H9 (cell line): ENCODE measurements at places on chromosomes 7 and 10. TPM values are rescaled to one million over a fixed set of nuclear protein-coding genes. Genes with fewer than 3 reads are reported as not detected.
A peak's percentile ranks its signal among the peaks of the same experiment; 100 is the strongest.

DNA sequence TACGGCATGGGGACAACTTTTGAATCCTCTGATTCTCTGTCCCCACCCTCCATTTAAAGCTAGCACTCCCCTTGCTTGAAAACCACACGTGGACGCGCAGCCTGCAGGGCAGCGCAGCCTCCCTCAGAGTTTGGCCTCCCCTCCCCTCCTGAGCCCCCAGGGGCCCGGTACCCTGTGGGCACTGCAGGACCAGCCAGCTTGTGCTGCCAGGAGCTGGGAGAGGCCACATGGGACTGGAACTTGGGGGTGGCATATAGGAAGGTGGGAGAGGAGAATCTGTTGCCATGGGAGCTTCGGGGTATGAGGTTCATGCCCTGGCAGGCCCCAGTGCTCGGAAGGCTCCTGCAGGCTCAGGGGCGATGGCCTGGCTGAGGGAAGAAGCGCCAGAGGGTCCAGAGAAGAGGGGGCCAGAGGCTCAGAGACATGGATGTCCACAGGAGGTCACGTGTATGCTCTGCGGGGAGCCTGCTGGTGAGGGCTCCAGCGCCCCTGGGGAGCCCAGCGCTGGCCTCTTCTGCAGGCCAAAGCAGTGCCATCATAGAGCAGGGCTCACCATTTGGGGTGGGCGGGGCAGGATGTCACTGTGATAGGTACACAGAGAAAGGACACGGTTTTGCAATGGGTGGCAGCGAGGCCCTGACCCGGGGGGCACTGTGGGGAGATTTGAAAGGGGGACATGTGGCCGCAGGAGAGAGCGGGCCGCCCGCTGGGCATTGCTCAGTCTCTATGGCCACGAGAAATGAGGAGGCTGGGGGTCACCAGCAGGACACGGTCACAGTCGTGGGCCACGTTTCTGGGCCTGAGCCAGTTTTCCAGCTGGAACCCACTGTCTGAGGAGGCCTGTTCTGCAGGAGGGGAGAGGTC is 64.2 kb downstream of the GLRX3 start:
- DNase-seq, result no peak

DNA sequence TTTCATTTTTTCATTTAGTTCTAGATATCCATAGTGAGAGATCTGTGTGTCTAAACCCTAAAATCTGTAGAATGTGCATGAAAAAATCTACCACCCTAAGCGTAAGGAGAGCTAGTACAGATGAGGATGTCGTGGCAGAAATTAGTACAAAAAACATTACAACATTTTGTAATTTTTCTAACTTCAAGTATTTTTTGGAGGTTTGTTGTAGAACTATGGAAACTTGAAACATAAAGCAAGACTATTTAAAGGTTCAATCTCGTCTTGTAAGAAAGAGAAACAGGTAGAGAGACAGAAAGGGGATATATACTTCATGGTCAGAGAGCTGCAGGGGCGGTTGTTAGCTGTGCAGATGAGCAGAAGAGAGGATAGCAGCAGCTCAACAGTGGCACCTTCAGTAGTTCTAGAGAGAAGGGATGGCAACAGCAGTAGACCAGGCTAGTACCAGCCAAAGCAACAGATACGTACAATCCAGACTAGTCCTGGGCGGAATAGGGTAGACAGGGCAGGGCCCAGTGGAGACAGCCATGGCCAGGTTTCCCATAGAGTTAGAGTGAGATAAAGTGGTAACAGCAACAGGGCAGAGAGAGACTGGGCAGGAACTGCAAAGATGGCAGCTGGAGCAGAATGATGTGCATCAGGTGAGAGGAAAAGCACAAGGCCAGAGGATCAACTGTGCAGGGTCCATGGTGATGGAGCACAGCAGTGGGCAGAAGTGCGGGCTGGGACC is 145.2 kb downstream of the FRMD4A start:
- peak; percentile 93 for DNase-seq

DNA sequence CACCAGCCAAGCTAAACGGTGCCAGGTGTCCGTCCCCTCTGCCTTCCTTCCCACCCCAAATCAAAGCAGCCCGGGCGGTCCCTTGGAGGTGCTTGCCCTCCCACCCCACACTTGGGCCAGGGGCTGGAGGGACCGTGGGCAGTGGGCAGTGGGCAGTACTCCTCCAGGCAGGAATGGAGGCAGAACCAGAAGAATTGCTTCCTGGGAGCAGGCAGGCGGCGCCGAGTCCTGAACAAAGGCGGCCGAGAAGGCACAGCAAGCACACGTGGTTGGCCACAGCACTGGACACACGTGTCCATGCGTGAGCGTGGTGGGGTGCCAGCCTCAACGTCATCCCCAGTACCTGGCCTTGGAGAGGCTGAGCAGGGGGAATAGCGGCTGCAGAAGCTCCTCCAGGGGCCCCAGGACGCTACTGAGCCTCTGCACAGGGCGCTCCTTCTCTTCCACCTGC is 48.4 kb upstream of the NKX6-2 start:
- peak; percentile 17 for DNase-seq

DNA sequence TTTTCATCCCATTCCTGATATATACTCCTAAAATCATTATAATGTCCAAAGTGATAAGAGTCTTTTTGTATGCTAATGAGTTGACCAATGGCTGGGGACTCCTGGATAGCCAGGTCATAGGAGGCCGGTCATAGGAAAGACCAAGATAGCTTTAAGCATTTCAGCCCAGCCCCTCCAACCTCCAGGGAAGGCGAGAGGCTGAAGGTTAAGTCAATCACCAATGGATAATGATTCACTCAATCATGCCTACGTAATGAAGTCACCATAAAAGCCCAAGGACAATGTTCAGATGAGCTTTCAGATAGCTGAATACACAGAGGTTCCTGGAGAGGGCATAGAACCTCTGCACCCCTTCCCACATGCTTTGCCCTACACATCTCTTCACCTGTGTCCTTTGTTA is 75.7 kb downstream of the VWDE start:
- DNase-seq, result no peak

GRCh38 chr7:33486633-33487032 is 357.3 kb downstream of the BBS9 start:
- no peak for DNase-seq

GRCh38 chr7:143327903-143328302 is 12.0 kb downstream of the CLCN1 start:
- DNase-seq, result no peak

DNA sequence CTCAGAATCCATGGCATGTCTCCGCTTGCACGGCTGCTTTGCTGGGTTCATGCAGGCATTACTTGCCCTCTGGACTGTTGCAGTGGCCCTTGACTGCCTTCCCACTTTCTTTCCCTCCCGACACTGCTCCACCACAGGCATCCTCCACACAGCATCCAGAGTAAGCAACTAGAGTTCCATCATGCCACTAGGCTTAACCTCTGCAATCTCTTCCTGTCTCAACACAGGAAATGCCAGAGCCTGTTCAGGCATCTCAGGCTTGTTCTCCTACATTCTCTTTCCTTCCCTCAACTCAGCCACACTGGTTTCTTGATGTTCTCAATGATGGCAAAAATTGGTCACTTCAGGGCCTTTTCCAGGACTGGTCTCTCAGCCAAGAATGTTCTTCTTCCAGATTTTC is 284.5 kb upstream of the KLF6 start:
- DNase-seq, result no peak

FAM25A gene
- not detected in 2 replicates for total RNA-seq

SLC26A3 gene
- total RNA-seq, result not detected in 2 replicates

PPIF gene
- 79.7 and 80.4 TPM in 2 replicates for total RNA-seq

DNA sequence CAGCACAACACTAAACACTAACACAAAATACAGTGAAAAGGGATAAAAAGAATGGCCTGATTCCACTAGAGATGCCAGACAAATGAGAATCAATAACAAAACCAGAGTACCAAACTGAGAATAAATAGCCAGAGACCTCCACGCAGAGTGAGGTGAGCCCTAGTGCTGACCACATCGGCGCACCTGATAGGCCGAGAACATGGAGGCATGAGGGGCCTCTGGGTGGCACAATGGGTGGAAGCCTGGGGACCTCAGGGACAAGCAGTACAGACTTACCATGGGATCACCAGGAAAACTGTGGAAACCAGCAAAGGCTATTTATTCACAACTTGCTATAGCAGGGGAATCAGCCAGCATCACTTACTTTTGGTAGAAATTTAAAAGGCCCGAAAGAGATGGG is 1.8 kb upstream of the CSGALNACT2 start:
- no peak for DNase-seq

PRKG1 gene
- total RNA-seq, result 10.0 and 10.4 TPM in 2 replicates

DNA sequence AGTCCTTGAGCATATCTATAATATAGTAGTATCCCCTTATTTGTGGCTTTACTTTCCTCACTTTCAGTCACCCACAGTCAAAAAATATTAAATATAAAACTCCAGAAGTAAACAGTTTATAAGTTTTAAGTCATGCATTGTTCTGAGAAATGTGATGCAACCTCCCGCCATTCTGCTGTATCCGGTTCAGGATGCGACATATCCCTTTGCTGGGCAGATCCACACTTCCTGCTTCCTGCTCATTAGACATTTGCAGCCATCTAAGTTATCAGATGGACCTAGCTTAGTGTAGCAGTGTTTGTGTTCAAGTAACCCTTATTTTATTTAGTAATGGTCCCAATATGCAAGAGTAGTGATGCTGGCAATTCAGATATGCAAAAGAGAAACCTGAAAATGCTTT is 38.9 kb upstream of the BMS1 start:
- no peak for DNase-seq

CALML5 gene
- total RNA-seq, result not detected in 2 replicates

CACNA2D1 gene
- 29.9 and 36.2 TPM in 2 replicates for total RNA-seq

GIMAP8 gene
- total RNA-seq, result not detected in 2 replicates

EMX2 gene
- not detected in 2 replicates for total RNA-seq

DNA sequence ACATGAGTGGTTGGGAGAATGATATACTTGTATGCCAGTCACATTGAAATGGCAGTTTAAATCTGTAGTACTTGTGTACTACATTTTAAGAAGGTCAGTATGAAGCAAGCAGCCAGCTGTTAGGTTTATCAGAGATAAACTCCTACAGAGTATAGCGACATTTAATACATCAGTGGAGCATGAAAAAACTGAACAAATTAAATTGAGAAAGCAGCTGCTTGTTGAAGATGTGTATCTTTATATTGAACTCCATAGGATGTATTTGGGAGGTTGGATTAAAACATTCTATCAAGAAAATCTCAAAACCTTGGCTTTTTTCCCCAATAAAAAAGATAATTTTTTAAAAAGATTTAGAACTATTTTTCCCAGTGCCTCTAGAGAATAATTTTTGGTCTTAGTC is 47.8 kb downstream of the PHF14 start:
- no peak for DNase-seq

EVX1 gene
- total RNA-seq, result not detected in 2 replicates

GRCh38 chr7:131603932-131604331 is 47.5 kb upstream of the PODXL start:
- DNase-seq, result no peak

DNA sequence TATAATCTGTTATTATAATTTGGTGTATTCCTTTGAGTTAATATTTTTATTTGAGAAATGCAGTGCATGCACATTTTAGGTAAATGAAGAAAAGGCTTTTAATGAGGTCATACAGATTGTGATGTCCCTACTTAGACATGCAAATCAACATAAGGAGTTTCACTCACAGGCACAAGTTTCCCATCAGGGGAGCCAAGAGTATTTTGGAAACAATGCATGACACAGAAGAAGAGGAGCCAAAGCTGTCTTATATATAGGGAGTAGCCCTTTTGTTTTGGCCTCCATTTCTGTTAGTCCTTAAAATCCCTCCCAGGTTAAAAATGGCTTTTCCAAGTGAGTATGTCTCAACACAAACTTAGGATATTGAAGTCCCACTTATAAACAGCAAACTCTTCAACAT is 703.4 kb upstream of the ANKRD30A start:
- no peak for DNase-seq

GRCh38 chr10:14608381-14609001 is 166.2 kb downstream of the FAM107B start:
- no peak for DNase-seq

- DNase-seq, result no peak
Measured at GRCh38 chr7:109003742-109004141, 434.1 kb downstream of the DNAJB9 start.

FFAR4 gene
- not detected in 2 replicates for total RNA-seq

- peak; percentile 34 for DNase-seq
Measured at GRCh38 chr10:60611291-60611747, 167.0 kb upstream of the CDK1 start.

- DNase-seq, result no peak
Measured at GRCh38 chr7:46291050-46291438, 370.0 kb upstream of the IGFBP3 start.

LIPK gene
- not detected in 2 replicates for total RNA-seq

DNA sequence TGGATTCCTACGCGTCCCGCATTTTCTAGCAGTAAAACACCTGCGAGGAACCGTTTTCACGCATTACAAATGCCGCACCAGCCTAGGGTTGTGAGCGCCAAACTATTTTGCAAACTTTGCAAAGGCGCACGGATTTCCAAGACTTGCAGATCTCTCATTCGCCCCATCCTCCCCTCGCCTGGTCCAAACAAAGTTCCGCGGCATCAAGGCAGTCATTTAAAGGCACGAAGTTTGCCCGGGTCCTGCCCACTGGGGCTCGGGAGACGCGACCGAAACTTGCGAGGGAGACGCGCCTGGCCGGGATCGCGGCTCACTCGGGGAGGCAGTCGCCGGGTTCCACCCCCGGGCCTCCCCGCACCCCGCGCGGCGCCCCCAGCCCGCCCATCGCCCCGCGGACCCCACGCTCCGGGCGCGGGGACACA is 613 bp downstream of the USP6NL start:
- DNase-seq, result peak; percentile 35

- DNase-seq, result no peak
Measured at GRCh38 chr7:13989949-13990305, 461 bp upstream of the ETV1 start.
